NCI-H1417 treated with DMSO at 0.1 percent for 48 hours (cell line): ENCODE measurements at places on chromosomes 2 and 18.

DNA sequence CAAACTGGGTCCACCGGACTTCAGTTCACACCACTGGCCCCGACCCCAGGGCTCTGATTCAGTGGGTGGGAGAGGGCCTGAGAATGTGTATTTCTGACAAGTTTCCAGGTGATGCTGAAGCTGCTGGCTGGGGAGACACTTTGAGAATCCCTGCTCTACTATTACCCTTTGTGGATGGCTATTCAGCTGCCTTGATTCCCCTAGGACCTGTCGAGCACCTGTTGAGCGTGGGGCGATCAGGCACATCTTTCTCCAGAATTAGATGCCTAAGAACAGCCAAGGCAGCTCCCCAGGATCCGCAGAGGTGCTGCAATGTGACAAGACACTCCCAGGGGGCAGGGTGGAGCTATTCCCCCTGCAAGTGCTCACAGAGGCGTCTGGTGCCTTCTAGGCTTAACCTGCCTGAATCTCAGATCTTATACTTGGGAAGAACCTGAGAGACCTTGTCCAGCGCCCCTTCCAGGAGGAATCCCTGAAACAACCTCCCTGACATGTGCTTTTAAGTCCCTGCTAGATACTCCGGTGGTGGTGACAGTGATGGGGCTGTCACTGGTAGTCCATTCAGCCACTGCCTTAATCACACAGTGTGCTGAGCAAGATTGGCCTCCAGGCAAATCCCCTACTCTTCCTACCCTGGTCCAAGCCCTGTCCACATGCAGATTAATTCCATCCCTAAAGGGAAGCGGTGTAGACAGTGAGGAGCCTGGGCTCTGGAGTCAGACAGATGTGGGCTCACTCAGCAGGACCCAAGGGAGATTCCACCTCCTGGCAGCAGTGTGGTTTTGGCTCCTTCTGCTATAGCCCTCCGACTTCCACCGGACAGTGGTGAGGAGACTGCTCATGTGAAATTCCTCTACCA, 43.4 kb upstream of the OTOF start:
- DNase-seq = no peak

DNA sequence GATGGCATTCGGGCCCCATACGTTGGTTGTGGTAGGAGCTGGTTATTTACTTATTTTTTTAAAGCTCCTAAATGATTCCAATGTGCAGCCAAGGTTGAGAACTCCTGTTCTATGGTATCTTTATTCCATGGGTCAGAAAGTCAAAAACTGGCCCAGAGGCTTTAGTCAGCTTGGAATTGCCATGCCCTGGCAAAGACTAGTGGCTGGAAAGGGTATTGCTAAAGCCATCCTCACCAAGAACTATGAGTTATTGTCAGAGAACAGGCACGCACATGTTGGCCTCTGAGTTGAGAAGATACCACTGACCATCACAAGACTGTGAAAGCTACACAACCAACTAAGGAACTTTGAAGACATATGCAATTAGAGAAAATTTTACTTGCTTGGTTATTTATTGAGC, 47.9 kb upstream of the ACMSD start:
- DNase-seq = no peak

- DNase-seq = no peak
Observed at GRCh38 chr18:54440292-54440691, 82.6 kb downstream of the C18orf54 start.

- no peak for DNase-seq
Observed at GRCh38 chr18:55286257-55286825, 301.7 kb downstream of the TCF4 start.

GRCh38 chr18:70991577-70991976, 702.7 kb downstream of the SOCS6 start:
- no peak for DNase-seq

- DNase-seq = no peak
Observed at GRCh38 chr2:23532391-23533337, 147.7 kb downstream of the KLHL29 start.

GRCh38 chr2:116787848-116788247, 1026.6 kb upstream of the DDX18 start:
- DNase-seq = no peak

GRCh38 chr2:95058466-95058988, 33.0 kb downstream of the MAL start:
- no peak for DNase-seq

- DNase-seq = no peak
Observed at GRCh38 chr2:237289139-237289538, 124.8 kb downstream of the COL6A3 start.

- DNase-seq = no peak
Observed at GRCh38 chr2:197204519-197205250, 105.9 kb downstream of the ANKRD44 start.

DNA sequence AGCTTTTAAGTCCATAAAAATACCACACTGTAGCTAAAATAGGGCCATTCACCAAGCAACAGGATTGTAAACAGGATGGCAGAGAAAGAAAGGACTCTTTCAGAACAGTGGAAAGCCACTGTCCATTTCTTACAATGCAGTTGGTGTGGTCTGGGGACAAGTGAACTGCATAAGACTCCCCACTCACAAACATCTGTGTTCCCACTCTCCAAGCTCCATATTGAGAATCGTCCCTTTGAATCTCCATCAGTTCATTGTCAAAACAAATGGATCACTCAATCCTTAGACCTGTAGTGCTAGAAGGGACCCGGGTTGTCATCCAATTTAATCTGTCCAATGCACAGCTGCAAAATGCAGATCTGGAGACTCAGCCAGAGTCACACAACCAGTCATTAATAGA, 347.4 kb upstream of the KLHL29 start:
- no peak for DNase-seq

GRCh38 chr2:119760237-119760955, 674 bp downstream of the PTPN4 start:
- no peak for DNase-seq

- no peak for DNase-seq
Observed at GRCh38 chr2:103176294-103176915, 414.6 kb downstream of the TMEM182 start.

DNA sequence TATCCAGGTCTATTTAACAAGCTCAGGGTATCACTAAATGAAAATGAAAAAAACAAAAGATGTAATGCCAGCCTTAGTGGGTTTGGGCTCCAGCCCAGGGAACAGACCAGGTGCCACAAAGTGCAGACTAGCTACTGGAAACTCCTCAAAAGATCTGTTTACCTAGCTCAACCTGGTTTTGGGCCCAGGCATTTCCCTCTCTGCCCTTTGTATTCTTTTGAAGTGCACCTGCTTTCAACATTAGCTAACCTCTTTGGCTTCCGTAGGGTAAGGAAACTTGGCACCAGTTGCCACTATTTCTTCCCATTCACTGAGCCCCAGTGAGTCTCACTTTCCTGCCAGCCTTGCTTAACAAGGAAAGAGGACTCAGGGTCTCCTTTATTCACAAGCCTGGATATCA, 123.6 kb upstream of the CDCA7 start:
- DNase-seq = no peak

DNA sequence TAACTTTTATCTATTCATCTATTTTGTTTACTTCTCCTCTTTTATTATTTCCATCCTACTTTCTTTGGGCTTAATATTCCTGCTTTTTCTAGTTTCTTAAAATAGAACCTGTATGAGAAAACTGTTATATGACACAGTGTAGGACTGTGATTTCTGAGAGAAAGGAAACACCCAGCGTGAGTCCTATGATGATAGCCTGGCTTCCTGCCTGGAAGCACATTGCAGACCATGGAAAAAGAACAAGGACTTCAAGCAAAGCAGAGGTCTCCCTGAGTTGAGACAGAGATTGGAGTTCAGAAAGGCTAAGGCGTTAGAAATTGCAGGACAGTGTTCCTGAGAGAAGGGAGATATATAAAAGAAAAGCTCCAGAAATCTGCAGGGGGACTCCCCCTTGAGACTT, 7.8 kb downstream of the RBM44 start:
- no peak for DNase-seq

GRCh38 chr2:173983391-173983871, 18.3 kb upstream of the SP3 start:
- DNase-seq = no peak

DNA sequence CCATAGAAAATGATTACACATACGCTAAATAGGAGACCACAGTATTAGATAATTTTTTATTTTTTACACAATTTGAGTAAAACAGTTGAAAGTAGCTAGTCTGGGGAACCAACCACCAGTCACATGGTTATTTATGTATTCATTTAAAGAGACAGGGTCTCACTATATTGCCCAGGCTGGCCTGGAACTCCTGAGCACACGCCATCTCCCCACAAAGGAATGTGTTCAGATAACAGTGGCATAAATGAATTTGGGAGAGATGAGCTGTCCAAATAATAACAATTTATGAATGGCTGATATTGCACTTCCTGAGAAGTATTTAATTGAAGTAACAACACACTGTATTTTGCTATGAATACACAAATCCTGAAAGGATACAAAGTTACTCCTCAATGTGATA, 39.7 kb downstream of the KIDINS220 start:
- no peak for DNase-seq

DNA sequence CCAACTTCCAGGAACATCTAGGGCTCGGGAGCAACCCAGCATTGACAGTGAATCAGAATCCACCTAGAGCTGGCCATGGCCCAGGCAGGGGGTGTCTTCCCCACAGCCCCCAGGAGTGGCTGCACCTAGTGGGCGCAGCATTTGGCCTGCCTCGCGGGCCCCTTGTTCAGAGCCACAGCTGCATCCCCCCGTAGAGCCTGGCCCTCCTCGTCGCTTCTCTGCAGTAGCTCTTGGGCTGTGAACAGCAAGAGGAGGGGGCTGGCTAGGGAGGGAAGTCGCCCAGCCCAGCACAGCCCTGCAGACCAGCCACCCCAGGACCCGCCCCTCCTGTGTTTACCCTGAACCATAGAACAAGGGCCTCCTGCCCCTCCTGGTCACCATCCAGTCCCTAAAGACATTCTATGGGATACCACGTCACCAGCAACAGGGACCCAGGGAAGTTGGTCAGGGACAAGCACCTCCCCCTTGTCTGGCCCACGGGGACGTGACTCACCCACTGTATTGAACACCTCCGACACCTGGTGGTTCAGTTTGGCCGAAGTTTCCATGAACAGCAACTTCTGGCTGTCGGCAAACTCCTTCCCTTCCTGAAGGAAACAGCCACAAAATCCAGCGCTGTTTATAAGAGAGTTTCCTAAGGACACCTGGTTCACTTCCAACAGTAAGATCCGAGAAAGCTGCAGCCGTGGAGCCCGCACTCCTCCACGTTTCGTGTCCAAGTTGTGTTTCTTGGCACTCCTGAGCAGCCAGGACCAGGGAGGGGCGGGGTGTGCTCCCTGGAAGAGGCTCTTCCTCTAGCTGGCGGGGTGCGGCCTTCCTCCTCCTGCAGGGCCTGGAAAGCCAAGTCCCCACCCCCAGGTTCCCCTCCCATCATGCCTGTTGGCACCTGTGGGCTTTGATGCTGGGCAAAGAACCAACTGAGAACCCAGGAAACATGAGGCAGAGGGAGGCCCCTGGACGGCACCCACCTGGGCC, 8.8 kb downstream of the PRLH start:
- DNase-seq = no peak

- DNase-seq = no peak
Observed at GRCh38 chr2:85156153-85156552, 23.0 kb downstream of the TCF7L1 start.

- DNase-seq = no peak
Observed at GRCh38 chr2:117703858-117704257, 110.6 kb upstream of the DDX18 start.

DNA sequence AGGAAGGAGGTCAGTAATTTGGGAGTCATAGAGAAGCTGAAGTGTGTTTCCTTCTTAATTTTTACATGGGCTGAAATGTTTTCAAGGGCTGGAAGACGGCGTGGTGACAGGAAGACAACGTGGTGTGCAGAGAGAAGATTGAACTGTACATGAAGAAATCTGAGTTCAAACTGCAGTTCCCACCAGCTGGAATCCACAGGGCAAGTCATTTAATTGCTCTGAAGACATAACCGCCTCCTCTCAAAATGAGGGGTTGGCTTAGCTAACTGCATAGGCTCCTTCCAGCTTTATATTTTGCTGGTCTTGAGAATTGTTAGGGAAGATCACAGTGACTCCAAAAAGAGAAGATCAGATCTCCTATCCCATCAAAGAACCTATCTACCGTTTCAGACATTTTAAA, 103.9 kb downstream of the SLC8A1 start:
- no peak for DNase-seq

DNA sequence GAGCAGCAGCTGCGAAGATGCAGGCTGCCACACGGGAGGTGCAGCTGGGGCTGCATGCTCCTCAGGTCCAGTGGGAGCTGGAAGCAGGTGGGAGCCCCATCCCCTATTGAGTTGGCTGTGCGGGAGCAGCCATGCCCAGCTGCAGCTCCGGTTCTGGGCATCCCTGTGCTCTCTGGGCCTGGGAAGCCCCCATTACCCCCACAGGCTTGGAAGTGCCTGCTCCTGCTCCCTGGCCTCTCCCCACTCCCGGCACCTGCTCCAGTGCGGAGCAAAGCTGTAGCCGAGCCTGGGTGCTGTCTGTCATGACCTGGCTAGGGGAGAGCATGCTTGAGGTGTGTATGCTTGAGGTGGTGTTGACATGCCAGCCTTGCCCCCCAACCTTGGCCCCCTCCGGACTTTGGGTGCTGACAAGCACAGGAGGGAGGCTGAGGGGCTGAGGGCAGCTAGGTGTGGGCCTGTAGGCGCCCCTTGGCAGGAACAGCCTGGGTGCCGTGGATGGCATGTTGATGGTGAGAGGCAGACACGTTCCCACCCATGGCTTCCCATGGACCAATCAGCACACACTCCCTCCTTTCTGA, 21.5 kb downstream of the ANKRD29 start:
- DNase-seq = no peak

GRCh38 chr2:161238560-161239325, 69.5 kb upstream of the PSMD14 start:
- no peak for DNase-seq

- DNase-seq = no peak
Observed at GRCh38 chr2:215612786-215613185, 176.9 kb upstream of the FN1 start.

GRCh38 chr18:55000529-55000928, 41.3 kb upstream of the CCDC68 start:
- no peak for DNase-seq

GRCh38 chr2:85892216-85892944, 3.6 kb upstream of the ST3GAL5 start:
- no peak for DNase-seq

DNA sequence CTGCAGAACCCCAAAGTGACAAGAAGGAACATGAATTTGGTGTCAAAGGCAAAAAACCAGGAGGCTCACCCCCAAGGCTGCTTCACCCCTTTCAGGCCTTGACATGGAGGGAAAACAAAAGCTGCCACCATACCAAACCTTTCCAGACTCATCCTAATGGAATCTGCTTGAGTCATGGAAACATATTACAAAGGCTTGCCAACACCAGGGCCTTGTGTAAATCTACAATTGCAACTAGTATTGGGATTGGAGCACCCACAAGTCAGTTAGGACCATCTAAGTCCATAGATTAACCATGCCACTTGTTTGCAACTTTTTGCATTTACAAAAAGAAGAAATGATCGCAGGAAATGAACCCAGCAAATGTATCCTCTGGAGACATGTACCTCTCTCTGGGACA, 297.6 kb downstream of the CDCA7 start:
- no peak for DNase-seq

GRCh38 chr2:37037771-37038170, 46.4 kb downstream of the HEATR5B start:
- no peak for DNase-seq

- no peak for DNase-seq
Observed at GRCh38 chr18:23498877-23499276, 4.4 kb upstream of the RMC1 start.
